ENCODE measurements at places on chromosomes 4 and X. TPM values are rescaled to one million over a fixed set of nuclear protein-coding genes. Genes with fewer than 3 reads are reported as not detected.

Gene GPR82
- total RNA-seq = 0.45 TPM

Gene C4orf51
- not detected for total RNA-seq

Gene TMEM164
- total RNA-seq = 13.5 TPM

Gene DMP1
- 0.16 TPM for total RNA-seq

Gene UVSSA
- 33.5 TPM for total RNA-seq

Gene GAGE12F
- not detected for total RNA-seq

Gene DCAF12L1
- total RNA-seq = not detected

All from aorta (tissue), 5 donors.